T1000 (cell line): ENCODE measurements at places on chromosomes 5 and 9.

GRCh38 chr9:76181020-76181641, 213.1 kb downstream of the RFK start:
- no peak for DNase-seq

- DNase-seq, result no peak
These were observed 3.5 kb upstream of the NEK6 start for GRCh38 chr9:124254261-124254682.

GRCh38 chr5:160199410-160199911, 29.8 kb upstream of the FABP6 start:
- DNase-seq, result peak; percentile 13

- no peak for DNase-seq
These were observed 21.0 kb downstream of the PAEP start for GRCh38 chr9:135582541-135582940.

- no peak for DNase-seq
These were observed 169.3 kb downstream of the INSYN2B start for GRCh38 chr5:169811023-169811422.

- no peak for DNase-seq
These were observed 215.5 kb downstream of the MPDZ start for GRCh38 chr9:13063880-13064459.

GRCh38 chr5:80125962-80126480, 90.9 kb downstream of the THBS4 start:
- no peak for DNase-seq

DNA sequence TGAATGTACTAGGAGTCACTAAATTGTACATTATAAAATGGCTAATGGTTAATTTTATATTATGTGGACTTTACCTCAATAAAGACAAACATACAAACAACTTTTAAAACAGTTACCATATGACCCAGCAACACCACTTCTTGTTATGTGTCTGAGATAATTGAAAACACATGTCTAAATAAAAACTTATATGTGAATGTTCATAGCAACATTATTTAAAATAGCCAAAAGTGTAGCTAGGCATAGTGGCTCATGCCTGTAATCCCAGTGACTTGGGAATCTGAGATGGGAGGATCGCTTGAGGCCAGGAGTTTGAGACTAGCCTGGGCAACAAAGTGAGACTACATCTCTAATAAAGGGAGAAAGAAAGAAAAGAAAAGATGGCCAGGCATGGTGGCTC, 22.9 kb downstream of the SLC35A4 start:
- no peak for DNase-seq

GRCh38 chr9:129539446-129539845, 81.5 kb downstream of the C9orf50 start:
- DNase-seq, result no peak

DNA sequence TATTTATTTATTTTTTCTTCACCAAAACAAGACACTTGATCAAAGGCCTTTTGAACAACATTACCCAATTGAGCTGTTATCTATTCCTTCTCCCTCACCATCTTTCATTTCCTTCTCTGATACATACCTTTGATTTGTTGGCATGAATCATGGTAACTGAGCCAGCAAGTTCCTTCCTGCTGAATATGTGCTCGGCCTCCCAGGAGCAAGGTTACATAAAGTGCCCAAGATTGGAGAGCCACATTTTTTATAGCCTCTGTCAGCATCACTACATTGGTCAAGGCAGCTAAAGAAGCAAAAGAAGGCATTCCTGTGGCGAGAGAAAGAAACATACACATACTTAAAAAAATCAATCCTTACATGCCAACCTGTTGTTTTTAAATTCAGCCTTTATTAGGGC, 369.6 kb downstream of the CYLC2 start:
- peak; percentile 63 for DNase-seq

GRCh38 chr5:109656829-109657228, 32.9 kb upstream of the MAN2A1 start:
- no peak for DNase-seq

DNA sequence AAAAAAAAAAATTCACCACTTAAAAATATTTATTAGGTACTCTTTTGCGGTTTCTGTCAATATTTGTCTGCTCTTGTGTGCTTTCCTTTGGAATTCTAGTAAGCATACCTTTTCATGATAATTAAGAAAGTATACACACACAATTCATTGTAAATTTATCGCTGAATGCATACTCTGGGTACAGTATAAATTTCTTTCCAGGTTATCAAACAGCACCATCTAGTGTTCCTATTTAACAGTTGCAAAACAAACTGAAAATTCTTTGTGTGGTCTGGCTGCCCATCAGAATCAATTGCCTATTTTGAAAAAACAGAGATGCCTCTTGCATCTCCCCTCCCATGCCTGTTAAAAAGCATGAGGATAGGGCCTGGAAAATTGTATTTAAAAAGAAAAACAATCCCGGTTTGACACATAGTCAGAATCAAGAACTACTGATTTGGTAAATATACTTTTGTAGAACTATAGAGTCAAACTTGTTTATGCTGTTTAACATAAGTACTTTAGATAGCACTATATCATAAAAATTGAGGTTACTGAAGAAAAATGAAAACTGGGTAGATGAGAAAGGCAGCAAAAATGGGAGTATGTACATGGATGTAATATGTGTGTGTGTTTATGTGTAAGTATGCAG, 16.2 kb downstream of the PGGT1B start:
- no peak for DNase-seq

DNA sequence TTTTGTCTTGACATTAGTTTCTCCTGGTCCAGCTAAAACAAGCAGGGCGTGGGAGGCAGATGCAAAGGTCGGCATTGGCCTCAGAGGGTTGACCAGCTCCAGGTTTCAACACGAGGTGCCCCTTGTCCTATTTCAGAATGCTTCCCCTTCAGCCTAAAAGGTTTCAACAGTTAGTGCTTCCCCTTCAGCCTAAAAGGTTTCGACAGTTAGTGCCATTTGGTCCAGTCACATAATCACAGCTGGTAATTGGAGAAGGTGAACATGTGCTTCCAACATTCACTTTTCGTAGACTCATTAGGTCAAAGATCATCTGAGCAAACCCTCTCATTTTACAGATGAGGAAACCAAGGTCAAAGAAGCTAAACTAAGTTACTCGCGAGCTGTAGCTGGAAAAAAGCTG, 270.3 kb upstream of the MAP3K1 start:
- no peak for DNase-seq

DNA sequence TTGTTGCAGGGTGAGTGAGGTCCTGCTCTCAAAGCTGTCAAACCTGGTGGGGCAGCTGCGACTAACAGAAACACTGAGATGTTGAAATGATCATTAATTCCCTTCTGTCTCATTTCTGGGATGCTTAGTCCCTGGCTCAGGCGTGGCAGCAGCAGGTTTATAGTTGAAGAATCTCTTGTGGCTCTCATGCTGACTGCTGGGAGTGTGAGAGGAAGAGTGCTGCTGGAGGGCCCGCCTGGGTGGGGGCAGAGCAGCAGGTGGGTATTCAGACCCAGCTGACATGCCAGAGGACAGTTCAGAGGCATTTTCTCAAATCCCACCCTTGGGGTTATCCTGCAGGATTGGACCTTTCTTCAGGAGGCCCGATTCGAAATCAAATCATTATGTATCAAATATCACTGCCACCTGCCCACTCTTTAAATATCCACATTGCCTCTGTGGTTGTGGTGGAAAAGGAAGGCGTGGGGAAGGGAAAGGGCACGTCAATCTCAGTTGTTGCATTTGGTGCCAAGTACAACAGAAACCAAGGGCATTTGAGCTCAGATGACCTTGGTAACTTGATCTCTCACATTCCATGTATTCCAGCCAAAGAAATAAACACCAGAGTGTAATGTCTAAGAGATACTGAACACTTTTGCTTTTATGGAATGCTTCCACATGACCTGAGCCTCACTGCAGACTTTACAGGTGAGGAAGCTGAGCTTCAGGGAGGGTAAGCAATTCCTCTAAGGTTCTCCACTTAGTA, 224.3 kb downstream of the AOPEP start:
- no peak for DNase-seq

DNA sequence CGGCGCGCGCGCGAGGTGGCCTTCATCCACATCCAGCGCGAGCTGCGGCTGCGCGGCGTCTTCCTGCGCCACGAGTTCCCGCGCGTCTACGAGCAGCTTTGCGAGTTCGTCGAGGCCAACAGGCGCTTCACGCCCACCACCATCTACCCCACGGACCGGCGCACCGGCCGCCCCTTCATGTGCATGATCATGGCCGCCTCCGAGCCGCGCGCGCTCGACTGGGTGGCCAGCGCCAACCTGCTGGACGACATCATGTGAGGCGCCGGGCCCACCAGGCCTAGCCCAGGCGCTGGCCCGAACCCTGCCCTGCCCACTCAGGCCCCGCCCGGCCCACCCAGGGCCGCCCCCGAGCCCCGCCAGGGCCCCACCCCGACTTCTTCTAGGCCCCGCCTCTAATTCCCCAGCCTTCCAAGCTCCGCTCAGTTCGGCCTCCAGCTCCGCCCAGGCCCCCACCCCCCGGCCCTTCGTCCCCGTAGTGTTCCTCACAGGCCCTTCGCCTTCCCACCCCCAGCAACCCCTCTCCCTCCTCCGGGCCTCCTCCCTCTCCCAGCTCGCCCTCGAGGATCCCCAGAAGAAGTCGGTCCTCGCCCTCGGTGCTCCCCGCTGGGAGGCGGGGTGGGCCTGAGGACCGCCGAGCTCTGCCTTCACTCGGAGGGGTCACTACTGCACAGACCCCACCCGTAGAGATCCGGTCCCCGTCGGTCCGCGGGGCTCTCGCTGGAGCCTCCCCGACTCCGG, 2.0 kb upstream of the PHPT1 start:
- peak; percentile 62 for DNase-seq

- DNase-seq, result no peak
These were observed 71.7 kb upstream of the COX7C start for GRCh38 chr5:86546044-86546443.

- no peak for DNase-seq
These were observed 62.6 kb downstream of the IL31RA start for GRCh38 chr5:55913466-55914413.

DNA sequence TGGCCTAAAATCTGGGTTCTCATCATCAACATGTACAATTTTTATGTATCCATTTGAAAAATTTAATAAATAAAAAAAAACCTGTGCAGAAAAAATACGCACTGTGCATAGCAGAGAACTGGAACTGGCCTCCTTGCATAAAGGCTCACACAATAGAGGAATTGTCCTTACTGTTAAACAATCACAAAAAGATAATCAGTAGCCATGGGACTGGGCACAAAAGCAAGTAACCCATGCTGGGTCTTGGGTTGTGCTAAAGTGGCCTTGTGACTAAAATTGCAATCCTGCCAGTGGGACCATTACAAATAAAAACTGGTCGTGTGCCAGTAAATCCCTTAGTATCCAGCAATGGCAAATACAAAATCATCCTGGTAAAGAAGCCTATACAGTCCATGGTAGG, 1646.6 kb downstream of the MAT2B start:
- no peak for DNase-seq

- no peak for DNase-seq
These were observed 2.5 kb upstream of the HRH2 start for GRCh38 chr5:175655411-175655810.

- peak; percentile 19 for DNase-seq
These were observed 169.2 kb upstream of the SLC30A5 start for GRCh38 chr5:68924481-68925145.

GRCh38 chr5:110968246-110969005, 103.1 kb upstream of the TSLP start:
- no peak for DNase-seq

DNA sequence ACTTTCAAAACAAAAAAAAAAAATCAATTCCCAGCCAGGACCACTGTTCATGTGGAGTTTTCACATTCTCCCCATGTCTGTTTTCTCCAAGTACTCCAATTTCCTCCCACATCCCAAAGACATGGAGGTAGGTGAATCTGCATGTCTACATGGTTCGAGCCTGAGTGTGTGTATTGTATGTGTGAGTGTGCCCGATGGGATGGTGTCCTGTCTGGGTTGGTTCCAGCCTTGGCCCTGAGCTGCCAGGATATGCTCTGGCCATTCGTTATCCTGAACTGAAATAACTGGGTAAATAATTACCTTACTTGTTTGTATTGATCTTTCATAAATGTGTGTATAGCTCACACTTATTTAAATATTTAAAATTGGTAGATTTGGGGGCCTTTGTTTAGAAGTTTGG, 452.3 kb upstream of the RORB start:
- DNase-seq, result no peak

GRCh38 chr9:128372188-128372641, 1.0 kb downstream of the URM1 start:
- DNase-seq, result no peak

- no peak for DNase-seq
These were observed 10.8 kb upstream of the PRRC2B start for GRCh38 chr9:131382850-131383729.

DNA sequence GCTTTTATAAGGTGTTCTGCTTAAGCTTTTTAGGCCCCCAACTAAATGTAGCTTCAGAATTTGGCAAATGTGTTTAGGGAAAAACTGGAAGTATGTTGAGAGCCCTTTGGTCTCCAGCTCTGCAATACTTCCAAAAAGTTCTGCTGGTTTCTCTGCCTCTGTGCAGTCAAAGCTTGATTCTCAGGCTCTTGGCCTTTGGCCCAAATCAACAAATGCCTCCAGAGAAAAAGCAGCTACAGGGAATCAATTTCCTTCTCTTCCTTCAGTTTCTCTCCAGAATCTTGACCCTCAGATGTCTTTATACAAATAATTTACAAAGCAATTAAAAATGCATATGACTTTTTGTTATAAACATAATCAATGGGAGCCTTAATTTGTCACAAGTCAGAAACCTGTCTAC, 235.7 kb downstream of the COMMD10 start:
- DNase-seq, result no peak

GRCh38 chr5:139696894-139697658, 48.9 kb downstream of the CXXC5 start:
- peak; percentile 71 for DNase-seq

GRCh38 chr9:110968096-110968495, 70.2 kb downstream of the LPAR1 start:
- no peak for DNase-seq

GRCh38 chr9:97502222-97502983, 937 bp downstream of the TMOD1 start:
- DNase-seq, result no peak

- no peak for DNase-seq
These were observed 192.4 kb downstream of the HSPA4 start for GRCh38 chr5:133244242-133244641.

DNA sequence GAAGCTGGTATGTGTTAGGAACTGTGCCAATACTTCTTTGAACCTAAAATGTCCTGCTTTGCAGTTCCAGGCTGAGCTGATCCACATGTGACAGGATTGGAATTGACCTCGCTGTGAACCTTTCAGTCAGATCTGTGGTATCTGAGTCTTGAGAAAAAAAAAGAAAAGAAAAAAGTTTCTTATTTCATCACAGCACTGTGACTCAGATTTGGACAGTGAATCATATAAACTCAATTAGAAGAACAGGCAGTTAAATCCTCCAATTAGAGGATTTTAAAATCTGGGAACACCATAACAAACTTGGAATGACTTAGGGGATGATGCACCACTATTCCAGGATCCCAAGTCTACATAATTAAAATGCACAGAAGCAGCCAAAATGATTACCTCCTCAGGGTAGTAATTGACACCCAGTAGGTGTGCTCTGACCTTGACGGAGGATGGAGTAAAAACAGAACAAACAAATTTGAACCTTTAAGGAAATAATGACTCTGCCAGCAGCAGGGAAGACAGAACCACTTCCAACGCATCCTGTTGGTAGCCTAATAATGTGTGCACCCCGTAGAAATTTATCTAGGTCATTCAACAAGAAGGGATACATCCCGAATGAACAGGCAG, 57.8 kb upstream of the RAI14 start:
- peak; percentile 43 for DNase-seq
